Stimulated activated CD8-positive, alpha-beta memory T cell treated with anti-CD3 and anti-CD28 coated beads, Interleukin-15, amount 100 ng/mL, for 48 hours (primary cell): ENCODE measurements at places on chromosomes 6 and 20.

GRCh38 chr6:16092990-16093389 lies 35.9 kb upstream of the MYLIP start:
- no peak for DNase-seq

DNA sequence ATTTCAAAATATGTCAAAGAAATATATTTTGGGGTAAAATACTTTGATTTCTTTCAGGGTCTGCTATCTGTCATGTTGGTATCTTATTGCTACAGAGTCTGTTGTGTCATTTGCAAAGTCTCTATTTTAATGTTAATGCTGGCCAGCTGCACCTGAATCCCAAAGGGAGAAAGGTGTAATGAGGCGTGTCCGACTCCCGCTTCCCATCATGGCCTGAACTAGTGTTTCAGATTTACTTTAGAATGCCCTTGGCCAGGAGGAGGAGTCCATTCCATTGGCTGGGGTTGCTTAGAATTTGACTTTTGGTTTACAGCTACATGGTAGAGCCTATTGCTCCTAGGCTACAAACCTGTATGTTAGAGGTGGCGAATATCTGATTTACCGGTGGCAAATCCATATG lies 69.3 kb downstream of the FAM50B start:
- no peak for DNase-seq

GRCh38 chr20:59273739-59274357 lies 26.6 kb upstream of the EDN3 start:
- no peak for DNase-seq

DNA sequence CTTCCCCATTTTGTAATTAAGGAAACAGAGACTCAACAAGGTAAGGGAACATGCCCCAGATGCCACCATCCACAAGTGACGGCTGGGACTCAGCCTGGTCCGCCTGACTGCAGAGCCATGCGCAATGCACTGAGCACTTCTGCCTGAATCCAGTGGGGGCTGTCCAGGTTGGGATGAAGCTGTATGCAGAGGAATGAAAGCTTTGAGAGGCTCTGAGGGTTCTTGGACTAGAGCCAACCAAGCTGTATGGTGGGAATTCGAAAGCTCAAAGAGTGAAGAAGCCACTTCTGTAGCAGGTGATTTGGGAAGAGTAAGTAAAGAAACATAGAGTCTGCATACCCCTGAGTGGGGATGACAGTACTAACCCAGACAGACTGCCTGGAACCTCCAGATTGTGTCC lies 127.6 kb upstream of the AKAP12 start:
- DNase-seq: no peak

DNA sequence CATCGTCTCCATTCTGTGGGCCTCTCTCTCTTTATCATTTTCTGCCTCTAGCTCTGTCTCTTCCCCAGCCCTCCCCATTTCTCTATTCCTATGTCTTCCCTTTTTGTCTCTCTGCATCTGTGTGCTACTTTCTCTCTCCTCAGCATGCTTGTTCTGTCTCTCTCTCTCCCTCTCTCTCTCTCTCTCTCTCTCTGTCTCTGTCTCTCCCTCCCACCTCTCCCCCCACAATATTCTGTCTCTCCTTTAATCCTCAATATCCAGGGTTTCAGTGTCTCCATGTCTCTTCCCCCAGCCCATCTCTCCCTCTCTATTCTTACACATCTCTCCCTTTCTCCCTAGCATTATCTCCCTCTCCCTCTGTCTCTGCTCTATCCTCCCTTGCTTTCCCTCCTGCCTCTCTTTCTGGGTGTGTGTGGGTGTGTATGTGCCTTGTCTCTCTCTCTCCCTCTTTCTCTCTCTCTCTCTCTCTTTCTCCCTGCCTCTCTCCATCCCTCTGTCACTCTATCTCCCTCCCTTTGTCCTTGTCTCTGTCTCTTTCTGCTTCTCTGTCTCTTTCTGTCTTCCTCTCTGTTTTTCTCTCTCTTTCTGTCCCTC lies 76.9 kb upstream of the SIRPA start:
- DNase-seq: no peak
